ENCODE measurements at places on chromosomes 3 and 15.
A peak's percentile ranks its signal among the peaks of the same experiment; 100 is the strongest.

DNA sequence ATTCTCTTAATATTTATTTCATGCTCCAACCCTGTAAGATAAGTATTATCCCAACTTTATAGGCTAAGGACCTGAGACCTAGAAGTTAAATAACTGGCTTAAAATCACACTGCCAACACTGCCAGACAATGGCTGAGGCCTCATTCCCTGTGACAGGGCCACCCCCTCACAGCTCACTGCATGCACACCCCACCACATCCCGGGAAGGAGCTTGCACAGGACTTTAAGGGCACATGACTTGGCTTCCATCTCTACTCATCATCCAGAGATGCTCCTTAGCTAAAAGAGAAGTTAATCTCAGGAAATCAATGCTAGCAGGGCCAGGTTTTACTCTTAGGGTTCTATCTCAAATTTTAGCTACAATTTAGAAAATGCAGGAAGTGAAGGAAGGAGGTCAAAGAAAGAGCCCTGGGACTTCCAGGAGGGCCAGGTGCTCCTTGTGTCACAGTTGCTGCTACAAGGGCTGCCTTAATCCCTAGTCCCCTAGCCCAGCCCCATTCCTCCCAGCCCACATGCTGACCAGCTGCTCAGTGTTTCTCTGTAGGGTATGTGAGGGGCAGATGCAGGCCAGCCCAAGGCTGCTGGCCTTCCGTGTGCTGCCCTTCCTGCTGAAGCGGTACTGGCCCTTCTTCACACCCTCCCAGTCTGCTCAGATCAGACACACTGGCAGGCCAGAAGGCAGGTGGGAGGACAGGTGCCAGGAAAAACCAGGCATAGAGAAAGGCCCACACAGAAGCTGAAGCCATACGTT lies 53.5 kb downstream of the WWTR1 start:
- DNase-seq, result no peak

DNA sequence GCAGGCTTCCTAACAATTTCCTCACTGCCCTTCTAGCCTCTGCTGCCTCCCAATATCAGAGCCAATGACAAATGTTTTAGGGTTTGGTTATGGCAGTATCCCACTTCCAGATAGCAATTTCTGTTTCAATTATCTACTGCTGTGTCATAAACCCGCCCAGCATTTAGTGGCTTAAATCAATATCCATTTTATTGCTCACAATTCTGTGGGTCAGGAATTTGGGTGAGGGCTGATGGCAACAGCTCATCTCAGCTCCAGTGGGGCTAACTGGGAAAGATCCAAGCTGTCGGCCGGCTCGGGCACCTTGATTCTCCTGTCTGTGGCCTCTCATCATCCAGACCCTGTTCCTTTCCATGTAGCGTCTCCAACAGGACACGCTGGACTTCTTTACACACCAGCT lies 85.3 kb upstream of the GOLGA8J start:
- no peak for DNase-seq

DNA sequence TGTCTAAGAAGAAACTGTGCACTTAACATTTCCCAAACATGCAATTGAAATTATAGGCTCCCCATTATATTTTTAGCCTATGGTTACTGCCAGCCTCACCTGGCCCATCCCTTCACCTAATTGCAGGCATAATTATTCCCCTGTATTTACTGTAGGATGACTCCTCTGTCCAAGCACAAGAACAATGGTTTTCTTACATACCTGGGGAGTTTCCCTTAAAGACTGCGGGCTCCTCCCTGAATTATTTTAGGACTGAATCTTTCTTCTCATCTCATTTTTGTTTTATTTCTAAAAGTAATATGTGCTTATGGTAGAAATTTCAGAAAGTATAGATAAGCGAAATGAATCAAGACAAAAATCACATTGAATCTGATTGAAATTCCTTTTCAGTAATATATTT lies 11.4 kb downstream of the TM4SF1 start:
- DNase-seq, result no peak

- peak; percentile 52 for DNase-seq
Measured at GRCh38 chr3:141275032-141275422, 43.4 kb downstream of the PXYLP1 start.

GRCh38 chr3:113753376-113753985 lies 6.6 kb downstream of the ATP6V1A start:
- DNase-seq, result no peak

DNA sequence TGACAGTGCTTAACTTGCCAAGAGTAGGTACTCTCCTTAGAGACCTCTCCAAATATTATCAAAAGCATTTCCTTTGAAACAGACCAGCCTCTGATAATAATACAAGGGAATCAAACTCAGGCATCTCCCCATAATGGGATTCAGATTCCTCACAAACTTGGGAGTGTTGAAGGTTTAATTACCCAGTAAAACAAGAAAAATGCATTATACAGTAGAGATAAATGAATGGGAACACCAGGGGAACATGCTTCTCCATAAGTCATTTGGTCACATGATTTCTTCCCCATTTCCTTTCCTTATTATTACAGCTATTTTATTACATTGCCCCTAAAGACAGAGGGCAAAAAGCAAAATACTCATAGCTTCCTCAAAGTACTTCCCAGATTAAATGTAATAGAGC lies 325.0 kb upstream of the CDIN1 start:
- DNase-seq, result no peak

GRCh38 chr3:154943981-154944380 lies 136.1 kb upstream of the MME start:
- DNase-seq, result no peak

- no peak for DNase-seq
Measured at GRCh38 chr3:15781637-15782402, 16.0 kb downstream of the ANKRD28 start.

DNA sequence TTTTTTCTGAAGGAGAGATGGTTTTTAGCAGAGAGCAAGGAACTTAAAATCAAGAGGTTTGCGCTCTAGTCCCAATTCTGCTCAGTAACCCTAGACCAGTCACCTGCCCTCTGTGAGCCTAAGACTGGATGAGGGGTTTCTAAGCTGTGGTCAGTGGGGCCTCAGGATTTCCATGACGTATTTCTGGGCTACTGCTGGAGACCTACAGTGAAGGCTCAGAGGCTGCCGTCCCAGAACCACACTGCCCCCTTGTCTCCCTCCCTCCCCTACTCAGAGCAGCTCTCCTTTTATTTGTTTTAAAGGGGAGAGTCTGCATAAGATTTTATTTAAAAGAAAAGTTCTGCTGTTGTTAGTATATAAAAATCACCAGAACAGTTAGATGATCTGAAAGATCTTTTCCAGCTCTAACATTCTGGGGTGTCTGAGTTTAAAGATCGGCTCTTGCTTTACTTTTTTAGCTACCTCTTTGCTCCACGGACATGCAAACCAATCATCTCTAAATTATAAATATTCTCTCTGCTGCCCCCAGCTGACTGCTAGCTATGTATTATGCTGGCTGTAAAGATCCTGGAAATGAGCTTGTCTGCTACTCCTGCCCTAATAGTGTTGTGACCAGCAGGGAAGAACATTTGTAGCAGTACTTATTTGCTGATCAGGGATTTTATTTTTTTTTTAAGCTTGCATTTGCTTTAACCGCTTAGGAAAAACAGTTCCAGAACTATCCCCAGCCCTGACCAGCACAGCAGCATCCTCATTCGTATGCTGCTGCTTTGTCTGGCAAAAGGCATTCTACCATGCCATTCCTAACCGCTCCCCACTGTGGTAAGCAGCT lies 28.6 kb upstream of the NDUFB4 start:
- DNase-seq, result no peak

DNA sequence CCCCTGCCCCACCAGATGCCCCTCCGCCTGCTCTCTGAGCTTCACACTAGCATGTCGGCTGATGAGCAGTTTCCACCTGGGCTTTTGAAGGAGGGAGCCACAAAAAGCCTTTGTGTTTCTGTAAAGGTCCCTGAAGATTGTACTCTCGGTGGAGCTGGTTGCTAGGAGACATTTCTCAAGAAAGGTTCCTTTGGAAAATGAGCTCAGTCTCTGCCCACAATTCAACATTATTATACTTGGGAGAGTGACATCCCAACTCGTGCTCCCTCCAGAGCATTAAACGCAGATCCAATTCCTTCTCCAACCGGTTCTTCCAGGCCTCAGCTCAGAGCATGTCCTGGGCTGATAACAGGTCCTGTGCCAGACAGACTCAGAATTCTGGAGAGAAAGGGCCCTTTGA lies 26.8 kb upstream of the FAM107A start:
- DNase-seq, result no peak

GRCh38 chr3:95901948-95902347 lies 912.4 kb upstream of the EPHA6 start:
- no peak for DNase-seq

GRCh38 chr3:13883681-13884080 lies 3.8 kb upstream of the WNT7A start:
- DNase-seq, result no peak

GRCh38 chr3:14791343-14791945 lies 27.3 kb upstream of the FGD5 start:
- DNase-seq, result peak; percentile 53

- no peak for DNase-seq
Measured at GRCh38 chr15:39997031-39997430, 42.0 kb downstream of the SRP14 start.

GRCh38 chr15:26806151-26806550 lies 33.3 kb upstream of the GABRB3 start:
- DNase-seq, result no peak

Measured in activated CD4-positive, alpha-beta T cell treated with anti-CD3 and anti-CD28 coated beads, Interleukin-2, Interleukin-4, amounts not matched to agents 100 ng/mL and 50 ng/mL, durations not matched to agents 16 hours and 8 hours (primary cell).